Neuronal stem cell (in vitro differentiated cells): ENCODE measurements at places on chromosomes 11 and 22.

DNA sequence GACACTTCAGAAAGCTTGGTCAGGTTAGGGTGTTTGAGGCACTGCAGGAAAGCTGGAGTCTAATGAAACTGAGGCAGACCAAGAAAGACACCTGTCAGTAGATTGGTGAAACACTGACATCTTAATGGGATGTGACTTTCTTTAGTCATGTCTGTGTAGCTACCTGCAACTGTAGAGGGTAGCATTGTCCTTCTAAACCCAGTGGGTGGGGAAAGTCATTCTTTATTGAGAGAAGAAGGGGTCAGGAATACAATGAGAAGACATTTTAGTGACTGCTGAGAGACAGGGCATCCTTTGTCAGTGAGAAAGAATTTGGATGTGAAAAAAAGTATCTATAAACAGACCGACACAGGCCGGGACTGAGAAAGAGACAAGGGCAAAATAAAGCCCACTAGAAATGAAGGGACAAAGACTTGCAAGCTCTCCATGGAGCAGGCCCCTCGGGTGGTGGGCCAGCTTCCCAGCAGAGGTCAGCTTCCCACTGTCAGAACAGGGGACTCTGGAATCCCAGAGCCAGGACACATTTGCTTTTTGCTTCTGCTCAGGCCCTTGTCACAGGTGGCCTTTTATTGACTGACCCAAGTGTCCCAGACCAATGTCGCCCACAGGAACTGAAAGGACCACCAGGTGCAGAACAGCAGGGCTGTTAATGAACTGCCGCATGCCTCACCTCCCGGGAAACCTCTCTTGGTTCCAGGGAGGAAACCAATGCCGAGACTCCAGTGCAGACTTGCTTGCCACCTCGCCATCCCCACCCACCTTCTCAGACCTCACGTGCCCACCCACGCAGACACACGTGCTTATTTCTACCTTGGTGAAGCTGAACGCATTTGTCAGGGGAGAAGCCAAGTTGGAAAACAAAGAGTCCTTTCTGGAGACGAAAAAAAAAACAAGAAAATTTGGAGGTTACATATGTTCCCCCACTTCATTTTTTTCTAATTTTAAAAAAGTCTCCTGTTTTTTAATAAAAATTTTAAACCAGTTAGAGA is 212.8 kb downstream of the TENM4 start:
- DNase-seq: no peak

GRCh38 chr11:100878474-100878873 is 191.4 kb downstream of the ARHGAP42 start:
- no peak for DNase-seq

DNA sequence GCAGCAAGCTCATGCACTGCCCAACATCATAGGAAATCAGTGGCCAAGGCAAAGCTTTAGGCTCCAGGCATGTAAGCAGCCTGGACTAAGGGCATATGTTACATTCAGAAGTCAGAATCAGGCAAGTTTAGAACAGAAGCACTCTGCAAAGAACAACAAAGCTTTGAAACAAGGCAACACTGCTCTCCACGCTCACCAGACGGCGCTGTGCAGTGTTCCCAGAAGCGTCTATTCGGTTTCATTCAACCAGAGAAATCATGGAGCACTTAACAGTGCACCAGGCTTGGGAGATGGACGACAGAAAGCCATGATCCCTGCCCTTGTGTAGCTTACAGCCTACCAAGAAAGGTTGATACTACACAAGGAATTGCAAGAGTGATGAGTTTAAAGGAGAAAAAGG is 555.8 kb downstream of the BUD13 start:
- no peak for DNase-seq

GRCh38 chr11:35290876-35291275 is 128.5 kb downstream of the SLC1A2 start:
- DNase-seq: no peak

DNA sequence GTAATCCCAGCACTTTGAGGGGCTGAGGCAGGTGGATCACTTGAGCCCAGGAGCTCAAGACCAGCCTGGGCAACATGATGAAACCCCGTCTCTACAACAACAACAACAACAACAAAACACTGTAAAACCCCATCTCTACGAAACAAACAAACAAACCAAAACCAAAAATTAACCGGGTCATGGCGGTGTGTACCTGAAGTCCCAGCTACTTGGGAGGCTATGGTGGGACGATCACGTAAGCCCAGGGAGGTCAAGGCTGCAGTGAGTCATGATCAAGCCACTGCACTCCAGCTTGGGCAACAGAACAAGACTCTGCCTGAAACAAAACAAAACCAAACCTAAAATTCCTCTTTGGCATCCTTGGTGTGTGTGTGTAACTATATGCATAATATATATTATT is 7.0 kb upstream of the POLA2 start:
- DNase-seq: no peak

- DNase-seq: no peak
Measured at GRCh38 chr22:50403701-50404101, 60.6 kb downstream of the PPP6R2 start.

DNA sequence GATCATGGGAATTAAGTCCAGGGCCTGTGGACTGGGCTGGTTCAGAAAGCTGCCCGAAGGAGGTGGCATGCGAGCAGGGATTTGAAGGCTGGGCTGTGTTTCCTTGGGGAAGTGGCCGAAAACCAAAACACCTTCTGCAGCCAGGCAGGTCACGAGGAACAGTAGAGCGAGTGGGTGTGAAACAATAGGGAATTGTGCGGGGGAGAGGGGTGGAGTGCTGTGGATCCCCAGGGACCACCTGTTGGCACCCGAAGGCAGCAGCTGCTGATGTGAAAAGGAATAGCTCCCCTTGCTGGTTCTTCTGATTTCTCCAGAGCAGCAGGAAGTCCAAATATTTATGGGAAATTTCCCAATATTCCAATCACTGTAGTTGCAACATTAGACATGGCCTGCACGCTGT is 24.6 kb downstream of the TP53I11 start:
- no peak for DNase-seq

- DNase-seq: no peak
Measured at GRCh38 chr22:32558681-32559355, 84.2 kb downstream of the FBXO7 start.

DNA sequence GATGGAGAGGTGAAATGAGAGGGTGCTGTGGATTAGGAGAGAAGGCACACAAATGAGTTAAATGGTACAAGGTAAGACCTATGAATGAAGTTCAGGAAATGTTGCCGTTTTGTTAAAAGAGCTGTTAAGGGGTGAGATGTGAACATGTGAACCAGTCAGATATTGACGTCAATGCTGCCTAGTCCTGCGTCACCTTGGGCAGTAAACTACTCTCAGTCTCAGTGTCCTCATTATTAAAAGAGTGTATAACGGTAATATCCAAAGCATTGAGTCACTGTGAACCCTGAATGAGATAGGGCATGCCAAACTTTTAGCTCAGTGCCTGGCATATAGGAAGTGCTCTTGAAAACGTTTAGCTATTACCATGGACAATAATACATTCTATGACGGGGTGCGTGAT is 32.4 kb upstream of the SORL1-AS1 start:
- DNase-seq: no peak

GRCh38 chr11:100684101-100685065 is 2.7 kb upstream of the ARHGAP42 start:
- no peak for DNase-seq

DNA sequence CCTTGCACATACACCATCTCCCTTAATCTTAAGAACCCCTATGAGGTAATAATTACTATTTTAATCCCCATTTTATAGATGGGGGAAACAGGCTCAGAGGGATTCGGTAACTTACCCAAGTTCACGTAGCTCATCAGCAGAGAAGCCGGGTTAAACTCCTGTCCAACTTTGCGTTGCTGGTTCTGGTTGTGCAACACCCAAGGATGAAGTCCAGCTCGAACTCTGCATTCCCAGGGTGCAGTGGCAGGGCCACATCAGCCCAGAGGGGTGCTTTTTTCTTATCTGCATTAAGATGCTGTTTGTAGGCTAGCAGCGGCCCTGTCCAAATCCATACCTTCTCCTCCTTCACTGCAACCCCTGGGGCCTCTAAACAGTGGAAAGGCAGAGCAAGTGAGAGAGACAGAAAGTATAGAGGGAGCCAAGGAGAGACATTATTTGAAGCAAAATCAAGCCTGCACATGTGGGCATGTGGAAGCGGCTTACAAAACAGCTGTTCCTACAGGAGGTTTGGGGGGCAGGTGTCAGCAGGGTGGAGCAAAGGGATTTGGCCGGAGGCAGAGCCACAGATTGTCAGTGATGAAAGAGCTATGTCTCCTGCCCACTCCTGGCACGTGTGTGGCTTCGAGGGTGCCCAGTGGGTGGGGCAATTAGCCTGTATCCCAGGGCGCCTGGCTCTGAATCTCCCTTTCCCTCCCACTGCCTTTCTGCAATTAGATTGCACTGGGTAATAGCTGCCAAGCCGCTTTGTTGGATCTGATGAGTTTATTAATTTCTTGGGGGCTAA is 129.5 kb upstream of the TBCEL start:
- DNase-seq: no peak

DNA sequence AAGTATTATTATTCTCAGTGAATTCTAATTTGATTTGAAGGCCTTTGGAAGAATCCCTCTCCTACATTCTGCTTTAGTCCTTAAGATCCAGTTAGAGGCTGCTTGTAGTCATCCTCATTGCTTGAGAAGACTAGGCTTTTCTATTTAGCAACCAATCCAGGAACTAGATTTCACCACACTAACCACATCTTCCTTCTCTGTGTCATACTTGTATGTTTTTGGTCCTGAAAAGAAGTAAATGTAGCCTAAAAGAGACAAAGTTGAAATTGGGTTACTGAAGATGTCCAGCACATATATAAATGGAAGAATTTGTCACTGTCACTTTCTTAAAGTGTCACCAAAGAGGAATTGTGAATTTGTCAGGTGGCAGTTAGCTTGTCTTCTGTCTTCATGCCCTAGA is 46.6 kb upstream of the MMP7 start:
- DNase-seq: no peak

DNA sequence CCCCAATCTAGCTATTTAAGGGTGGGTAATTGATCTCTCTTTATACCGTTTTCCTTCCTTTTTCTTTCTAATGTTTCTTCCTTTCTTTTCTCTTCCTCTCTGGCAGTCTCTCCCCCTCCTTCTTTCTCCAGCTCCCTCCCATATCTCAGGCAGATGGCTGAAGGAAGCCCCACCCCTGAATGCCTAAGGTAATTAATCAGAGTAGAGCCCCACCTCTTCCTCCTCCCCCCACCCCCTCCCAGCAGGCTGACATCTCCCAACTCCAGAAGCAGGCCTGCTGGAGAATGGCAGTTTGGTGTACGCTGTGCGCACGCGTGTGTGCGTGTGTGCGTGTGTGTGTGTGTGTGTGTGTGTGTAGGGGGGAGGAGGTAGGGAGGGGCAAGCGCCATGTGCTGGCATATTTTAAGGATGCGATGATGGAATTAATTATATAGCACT is 122.6 kb downstream of the APOL5 start:
- peak; percentile 85 for DNase-seq

- DNase-seq: no peak
Measured at GRCh38 chr11:36034551-36035331, 90.9 kb downstream of the LDLRAD3 start.
